NCI-H187 (cell line): ENCODE measurements at places on chromosomes 16 and 17.

DNA sequence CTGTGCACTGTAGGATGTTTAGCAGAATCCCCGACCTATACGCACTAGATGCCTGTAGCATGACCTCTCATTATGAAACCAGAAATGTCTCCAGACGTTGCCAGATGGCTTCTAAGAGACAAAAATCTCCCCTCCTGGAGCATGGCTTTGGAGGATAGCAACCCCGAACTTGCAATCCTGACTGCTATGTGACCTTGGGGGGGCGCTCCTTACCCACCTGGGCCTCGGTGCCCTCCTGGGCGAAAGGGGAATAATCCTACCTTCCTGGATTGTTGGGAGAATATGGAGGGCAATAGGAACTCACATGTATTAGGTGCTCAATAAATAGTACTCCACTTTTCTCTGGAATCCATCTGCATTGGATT lies 8.1 kb downstream of the MRM1 start:
- DNase-seq = no peak

- no peak for DNase-seq
These were observed 43.1 kb downstream of the PIK3R5 start for GRCh38 chr17:8922451-8922850.

GRCh38 chr17:57997085-57997809 lies 9.2 kb upstream of the VEZF1 start:
- DNase-seq = no peak

GRCh38 chr16:15618392-15618791 lies 24.6 kb downstream of the MARF1 start:
- no peak for DNase-seq

GRCh38 chr16:57616876-57617275 lies 11.6 kb upstream of the ADGRG1 start:
- no peak for DNase-seq

DNA sequence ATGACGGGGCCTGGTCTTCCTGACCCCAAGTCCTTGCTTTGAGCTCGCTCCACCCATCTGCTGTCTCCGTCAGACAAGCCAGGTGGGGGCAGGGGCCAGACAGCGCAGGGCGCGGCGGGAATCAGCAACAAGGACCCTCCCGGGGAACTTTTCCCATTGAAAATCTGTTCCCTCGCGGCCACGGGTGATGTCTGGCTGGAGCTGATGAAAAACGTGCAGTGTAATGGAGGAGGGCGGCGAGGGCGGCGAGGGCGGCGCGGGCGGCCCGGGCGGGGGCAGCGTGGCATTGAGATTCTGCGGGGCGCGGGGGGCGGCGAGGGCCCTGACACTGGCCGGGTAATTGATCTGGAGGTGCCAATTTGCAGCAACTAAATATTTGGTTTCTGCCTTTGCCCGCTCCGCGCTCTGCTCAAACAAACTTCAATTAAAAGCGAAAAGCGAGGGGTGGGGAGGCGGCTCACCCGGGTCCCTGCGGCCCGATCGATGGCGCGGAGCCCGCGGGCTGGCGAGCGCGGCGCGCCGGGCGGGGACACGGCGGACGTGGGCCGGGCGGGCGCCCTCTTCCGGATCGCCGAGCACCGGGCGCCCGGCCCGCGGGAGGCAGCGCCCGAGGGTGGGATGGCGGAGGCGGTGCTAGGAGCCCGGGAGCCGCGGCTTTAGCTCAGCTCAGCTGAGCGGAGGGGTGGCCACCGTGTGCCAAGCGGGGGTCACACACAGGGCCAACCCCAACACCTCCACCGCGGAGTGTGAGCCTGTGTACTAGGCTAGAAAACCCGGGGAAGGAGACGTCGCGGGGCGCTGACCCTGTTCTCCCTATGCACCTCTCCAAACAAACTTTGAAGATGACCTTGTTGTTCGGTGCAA lies 32.4 kb downstream of the DCAKD start:
- peak; percentile 29 for DNase-seq

- DNase-seq = no peak
These were observed 254.8 kb downstream of the SEC14L1 start for GRCh38 chr17:77395501-77396048.

DNA sequence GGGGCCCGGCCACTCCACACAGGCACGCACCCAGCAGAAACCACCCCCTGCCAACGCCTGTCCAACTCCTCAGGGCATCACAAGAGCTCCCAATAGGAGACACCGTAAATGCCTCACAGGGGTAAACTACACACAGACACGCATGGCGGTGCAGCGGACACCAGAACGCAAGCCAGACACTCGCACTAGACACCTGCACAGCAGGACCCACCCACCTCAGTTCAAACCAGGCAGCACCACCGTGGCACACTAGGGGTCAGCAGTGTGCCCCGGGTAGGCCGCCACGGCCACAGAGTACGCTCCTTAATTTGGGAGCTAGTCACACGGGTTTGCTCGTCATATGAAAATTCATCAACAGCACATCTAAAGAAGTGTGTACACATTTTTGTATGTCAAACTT lies 3.4 kb downstream of the SLC38A10 start:
- no peak for DNase-seq

- no peak for DNase-seq
These were observed 33.0 kb upstream of the TMEM97 start for GRCh38 chr17:28285965-28286364.

DNA sequence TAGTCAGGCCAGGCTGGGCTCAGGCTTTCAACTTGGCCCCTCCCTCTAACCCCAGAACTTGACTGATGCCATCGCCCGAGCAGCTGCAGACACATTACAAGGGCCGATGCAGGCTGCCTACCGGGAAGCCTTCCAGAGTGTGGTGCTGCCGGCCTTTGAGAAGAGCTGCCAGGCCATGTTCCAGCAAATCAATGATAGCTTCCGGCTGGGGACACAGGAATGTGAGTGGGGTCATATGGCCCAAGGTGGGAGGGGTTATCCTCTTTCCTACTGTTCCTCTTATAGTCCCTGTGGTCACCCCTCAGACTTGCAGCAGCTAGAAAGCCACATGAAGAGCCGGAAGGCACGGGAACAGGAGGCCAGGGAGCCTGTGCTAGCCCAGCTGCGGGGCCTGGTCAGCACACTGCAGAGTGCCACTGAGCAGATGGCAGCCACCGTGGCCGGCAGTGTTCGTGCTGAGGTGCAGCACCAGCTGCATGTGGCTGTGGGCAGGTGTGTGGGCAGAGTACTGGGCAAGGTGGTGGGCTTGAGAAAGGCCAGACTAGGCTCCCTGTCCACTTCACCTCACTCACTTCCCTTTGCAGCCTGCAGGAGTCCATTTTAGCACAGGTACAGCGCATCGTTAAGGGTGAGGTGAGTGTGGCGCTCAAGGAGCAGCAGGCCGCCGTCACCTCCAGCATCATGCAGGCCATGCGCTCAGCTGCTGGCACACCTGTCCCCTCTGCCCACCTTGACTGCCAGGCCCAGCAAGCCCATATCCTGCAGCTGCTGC lies 2.1 kb upstream of the NRN1L start:
- no peak for DNase-seq

DNA sequence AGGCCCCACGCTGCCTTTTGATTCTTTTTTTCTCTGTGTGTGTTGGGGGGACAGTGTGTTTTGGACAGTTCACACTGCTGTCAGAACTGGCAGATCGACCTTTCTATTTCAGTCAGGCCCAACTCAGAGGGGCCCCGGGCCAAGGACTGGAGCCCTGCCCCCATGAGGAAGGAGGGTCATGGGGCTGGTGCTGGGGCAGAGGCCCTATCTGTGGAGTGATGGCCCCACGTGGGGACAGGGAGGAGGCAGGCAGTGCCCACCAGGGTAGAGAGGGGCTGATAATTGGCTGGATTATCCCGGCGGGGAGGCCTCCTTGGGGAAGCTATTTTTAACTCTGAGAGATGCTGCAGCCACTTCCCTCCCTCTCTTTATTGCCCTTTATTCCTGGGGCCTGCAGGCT lies 5.7 kb upstream of the KCNJ12 start:
- DNase-seq = no peak

GRCh38 chr16:1991948-1992703 lies 2.4 kb downstream of the SYNGR3 start:
- DNase-seq = peak; percentile 94

DNA sequence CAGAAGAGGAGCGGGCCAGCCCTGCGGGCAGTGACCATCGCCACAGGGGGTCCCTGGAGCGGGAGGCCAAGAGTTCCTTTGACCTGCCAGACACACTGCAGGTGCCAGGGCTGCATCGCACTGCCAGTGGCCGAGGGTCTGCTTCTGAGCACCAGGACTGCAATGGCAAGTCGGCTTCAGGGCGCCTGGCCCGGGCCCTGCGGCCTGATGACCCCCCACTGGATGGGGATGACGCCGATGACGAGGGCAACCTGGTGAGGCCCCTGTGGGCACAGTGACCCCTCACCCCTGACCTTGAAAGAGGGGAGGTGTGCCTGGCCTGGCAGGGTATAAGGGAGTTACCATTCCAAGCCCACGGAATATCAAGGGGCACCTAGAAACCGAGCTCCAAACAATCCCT lies 35.1 kb upstream of the ABCC3 start:
- no peak for DNase-seq

- DNase-seq = no peak
These were observed 1.6 kb downstream of the TPPP3 start for GRCh38 chr16:67391424-67392300.

GRCh38 chr17:74527081-74527480 lies 4.2 kb downstream of the CD300LB start:
- DNase-seq = no peak

GRCh38 chr17:28538296-28538895 lies 14.0 kb downstream of the UNC119 start:
- DNase-seq = no peak

DNA sequence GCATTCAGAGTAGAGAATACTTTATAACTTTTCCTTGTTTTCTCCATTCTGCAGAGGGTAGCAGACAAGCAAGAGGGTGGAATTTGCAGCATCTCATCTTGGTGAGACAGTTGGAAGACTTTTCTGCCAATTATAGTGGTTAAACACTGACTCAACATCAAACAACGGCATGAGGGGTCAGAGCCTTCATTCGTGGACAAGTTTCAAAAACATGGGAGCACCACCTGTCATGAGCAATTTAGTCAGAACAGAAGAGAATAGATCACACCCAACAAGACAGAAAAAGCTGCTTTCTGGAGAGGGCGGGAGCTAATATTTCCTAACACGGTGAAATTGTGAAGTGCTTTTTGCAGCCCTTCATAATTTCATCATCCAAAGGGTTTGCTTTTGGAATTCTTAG lies 17.9 kb upstream of the ZNF652 start:
- DNase-seq = no peak

- DNase-seq = no peak
These were observed 40.1 kb downstream of the HIC1 start for GRCh38 chr17:2094891-2095535.

- peak; percentile 2 for DNase-seq
These were observed 41.7 kb downstream of the SRL start for GRCh38 chr16:4200000-4200780.

DNA sequence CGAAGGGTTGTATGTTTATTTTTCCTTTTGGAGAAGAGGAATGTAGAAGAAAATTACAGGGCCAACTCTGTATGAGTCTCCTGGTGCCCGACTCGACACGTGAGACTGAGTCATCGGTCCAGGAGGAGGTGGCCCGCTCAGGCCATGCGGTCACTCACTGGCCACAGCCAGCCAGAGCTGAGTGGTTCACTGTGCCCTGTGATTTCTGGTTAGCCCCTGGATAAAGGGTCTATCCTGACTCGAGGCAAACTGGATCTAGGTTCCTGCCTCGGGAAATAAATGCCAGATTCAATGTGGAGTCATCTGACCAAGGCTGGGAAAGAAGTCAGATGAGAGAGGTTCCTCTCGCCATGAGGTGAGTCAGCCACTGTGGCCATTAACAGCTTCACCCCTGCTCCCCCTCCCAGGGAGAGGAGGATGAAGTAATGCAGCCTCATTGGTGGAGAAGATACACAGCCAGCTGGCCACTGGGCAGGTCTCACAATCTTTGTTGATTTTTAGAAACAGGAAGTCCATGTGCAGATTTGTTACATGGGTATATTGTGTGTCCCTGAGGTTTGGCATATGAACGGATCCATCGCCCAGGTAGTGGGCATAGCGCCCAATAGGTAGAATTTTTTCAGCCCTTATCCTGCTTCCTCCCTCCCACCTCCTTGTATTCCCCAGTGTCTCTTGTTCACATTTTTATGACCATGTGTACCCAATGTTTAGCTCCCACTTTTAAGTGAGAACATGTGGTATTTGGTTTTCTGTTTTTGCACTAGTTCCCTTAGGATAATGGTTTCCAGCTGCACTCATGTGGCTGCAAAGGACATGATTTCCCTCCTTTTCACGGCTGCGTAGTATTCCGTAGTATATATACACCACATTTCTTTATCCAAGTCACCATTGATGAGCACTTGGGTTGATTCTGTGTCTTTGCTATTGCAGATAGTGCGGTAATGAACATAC lies 21.7 kb upstream of the USP36 start:
- DNase-seq = no peak

DNA sequence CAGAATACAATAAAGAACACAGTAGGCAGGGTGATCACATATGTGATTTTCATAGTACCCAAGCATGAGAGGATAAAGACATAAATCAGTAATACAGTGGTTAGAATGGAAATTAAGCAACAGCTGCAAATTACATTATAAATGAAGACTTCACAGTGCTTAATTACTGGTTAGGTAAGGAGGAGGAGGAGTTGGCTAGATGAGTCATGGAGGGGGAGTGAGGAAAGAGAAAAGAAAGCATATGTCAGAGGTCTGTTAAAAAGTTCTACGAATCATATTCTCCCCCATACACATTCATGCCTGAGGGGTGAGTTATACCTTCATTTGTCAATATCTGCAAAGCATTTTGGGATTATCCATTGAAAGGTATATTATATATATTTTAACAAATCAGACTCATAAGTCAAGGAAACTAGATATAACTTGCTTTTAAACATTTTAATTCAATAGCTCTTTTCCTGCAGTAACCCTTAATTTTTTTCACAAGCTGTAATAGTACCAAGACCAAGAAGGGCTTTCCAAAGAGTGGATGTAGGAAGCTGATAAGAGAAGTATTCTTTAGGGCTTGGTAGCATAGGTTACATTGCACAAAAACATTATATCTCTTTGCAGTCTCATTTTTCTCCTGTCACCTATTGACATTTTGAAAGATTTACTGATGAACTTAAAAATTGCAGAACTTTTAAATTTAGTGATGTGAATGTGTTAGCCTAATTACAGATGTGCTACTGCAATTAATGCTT lies 99.3 kb downstream of the STXBP4 start:
- no peak for DNase-seq

DNA sequence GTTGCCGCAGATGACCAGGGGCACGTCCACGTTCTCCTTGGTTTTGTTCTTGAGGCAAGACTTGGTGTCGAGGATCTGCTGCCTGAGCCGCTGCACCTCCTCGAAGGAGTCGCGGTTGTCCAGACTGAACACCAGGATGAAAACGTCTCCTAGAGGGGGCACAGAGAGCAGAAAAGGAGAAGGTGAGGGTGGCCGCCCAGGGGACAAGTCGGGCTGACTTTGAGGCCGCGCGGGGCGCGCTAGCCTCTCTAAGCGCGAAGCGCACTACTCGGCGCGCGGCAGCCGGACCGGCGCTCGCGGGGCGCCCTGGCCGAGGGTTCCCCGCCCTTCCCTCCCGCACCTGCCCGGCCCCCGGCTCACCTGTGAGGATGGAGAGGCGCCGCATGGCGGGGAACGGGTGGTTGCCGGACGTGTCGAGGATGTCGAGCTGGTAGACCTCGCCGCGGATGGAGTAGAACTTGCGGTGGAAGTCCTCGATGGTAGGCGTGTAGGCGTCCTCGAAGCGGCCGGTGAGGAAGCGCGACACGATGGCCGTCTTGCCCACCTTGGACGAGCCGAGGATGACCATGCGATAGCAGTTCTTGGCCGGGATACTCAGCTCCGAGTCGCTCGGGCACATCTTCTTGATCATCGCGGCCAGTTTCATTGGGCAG lies 533 bp downstream of the RASD1 start:
- no peak for DNase-seq
